H1 (cell line): ENCODE measurements at places on chromosomes 1 and 21.

DNA sequence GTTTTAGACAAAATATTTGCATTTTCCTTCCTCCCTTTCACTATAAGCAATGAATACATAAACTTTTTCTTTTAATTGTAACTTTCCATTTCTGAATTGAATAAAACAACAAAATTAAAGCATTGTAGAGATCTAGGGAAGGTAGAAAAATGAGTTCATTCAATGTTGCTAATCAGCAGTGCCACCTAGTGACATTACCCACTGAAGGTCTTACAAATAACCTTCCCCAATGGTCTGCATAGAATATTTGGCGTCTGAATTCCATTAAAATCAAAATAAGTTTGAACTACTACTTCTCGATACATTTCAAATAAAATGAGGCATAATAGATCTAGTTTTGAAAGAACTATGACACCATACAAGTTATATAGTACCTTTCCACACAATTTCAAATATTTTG is 19.6 kb downstream of the FH start:
- DNase-seq, result no peak

DNA sequence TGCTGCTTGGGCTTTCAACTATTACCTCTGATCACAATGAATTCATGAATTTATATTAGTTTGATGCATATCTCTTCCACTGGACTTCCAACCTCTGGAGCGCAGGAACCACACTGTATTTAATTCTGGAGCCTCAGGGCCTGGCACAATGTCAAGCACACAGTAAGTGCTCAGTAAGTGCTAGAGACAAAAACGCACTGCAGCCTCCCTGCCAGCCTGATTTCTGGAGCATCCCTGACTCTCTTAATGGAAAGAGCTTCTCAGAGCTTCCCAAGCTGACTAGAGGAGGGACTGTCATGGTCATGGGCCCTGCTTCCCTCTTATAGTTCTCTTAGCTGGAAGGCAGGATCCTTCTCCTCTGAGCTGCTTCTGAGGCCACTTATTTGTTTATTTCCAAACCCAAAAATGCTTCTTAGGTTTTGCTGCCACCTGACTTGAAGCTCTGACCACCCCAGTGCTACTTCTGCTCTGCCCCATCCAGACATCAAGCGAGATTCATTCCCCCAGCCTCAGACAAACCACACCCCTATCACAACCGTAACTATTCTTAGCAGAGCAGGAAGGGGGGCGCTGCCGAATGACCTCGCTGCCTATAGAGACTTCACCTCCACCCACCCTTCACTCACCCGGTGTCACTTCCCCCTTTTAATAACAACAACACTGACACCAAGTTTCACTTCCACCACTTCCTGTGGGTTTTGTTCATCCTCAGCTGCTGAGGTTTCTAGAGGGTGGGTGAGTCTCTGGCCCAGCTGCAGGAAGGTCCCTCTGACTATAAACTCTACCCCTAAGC is 33.6 kb downstream of the NUAK2 start:
- no peak for DNase-seq

GRCh38 chr1:24071941-24072340 is 40.0 kb downstream of the MYOM3 start:
- no peak for DNase-seq

GRCh38 chr1:25088946-25089345 is 143.4 kb downstream of the SYF2 start:
- DNase-seq, result no peak

DNA sequence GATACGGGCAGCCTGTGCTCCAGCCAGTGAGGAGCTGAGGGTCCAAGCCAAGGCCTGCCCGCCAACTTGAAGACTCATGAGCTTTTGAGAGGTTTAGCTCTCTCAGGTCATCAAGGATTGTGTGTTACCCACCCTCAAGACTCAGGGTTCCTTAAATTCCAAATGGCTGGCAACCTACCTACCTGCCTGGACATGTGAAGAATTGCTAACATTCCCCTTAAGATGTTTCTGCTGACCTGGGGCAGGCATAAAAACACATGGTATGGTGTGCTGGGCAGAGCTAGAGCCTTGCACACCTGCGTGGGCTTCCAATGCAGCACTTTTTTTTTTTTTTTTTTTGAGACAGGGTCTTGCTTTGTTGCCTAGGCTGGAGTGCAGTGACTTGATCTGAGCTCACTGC is 17.2 kb downstream of the PARP1 start:
- DNase-seq, result no peak

- DNase-seq, result no peak
Observed at GRCh38 chr1:237115035-237115434, 73.1 kb downstream of the RYR2 start.

- no peak for DNase-seq
Observed at GRCh38 chr1:226677027-226678020, 61.8 kb downstream of the ITPKB start.

DNA sequence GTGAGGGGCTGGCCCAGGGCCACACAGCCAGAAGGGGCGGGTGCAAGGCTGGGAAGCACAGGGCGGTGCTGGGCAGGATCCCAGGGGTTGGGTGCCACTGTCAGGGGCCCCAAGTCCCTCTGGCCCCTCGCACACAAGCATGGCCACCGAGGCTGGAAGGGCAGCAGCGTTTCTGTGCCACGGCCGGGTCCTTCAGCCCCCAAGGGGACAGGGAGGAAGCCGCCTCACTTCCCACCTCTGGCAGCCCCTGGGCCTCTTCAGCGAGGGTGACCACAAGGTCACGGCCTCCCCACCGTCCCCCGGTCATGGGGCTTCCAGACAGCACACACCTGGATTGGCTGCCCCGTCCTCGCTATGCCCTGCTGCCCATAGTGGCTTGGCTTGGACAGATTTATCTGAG is 77.1 kb upstream of the TTC34 start:
- no peak for DNase-seq

- DNase-seq, result no peak
Observed at GRCh38 chr1:167924102-167924501, 10.2 kb upstream of the ADCY10 start.

DNA sequence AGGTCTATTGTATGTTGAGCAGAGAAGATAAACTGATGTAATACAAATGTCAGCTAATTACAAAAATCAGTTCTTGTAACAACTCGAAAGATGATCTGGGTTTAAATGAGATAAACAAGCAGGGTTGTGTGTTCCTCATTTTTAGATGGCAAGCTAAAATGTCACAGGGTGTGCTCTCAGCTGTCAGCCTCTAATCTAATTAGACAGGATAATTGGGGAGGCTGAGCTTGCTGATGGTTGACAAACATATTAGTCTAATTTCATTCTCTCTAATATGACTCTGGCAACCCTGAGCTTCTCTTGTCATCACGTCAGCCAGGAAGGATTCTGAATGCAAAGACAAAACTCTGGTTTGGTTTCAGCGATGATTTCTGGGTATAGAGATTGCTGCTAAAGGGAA is 335.3 kb upstream of the KAZN start:
- no peak for DNase-seq

GRCh38 chr1:154777781-154778180 is 92.3 kb downstream of the KCNN3 start:
- no peak for DNase-seq

DNA sequence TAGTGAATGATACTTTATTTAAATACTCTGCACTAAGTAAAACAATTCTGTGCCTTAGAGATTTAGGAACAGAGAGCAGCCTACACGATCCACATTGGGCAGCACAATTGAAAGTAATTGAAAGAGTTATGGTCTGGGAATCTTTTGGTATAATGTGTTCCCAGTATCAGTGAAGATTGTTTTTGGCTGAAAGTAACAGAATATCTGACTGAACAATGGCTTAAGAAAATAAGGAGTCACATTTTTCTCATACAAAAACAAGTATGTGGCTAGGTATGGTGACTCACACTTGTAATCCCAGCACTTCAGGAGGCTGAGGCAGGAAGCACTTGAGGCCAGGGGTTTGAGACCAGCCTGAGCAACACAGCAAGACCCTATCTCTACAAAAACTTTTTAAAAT is 306.2 kb downstream of the NFIA start:
- no peak for DNase-seq

- no peak for DNase-seq
Observed at GRCh38 chr1:160109686-160110085, 5.9 kb upstream of the ATP1A2 start.

DNA sequence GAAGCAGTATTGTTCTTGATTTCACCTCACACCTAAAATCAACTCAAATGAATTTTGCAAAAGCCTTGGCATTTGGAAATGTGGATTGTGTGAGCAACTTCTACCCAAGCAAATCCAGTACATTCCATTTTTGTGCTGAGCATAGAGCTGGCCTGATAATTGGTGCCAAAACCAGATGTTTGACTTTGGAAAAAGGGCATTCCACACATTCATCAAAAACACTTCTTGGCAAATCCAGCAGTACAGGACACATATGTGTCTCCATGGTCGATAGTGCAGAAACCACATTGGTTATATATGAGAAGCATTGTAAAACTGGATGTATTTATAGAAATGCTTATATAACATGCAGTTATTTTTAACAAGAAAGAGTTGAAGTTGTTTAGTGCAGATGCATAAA is 210.4 kb downstream of the KCNK2 start:
- no peak for DNase-seq

GRCh38 chr1:31949862-31950261 is 11.7 kb upstream of the PTP4A2 start:
- DNase-seq, result no peak

DNA sequence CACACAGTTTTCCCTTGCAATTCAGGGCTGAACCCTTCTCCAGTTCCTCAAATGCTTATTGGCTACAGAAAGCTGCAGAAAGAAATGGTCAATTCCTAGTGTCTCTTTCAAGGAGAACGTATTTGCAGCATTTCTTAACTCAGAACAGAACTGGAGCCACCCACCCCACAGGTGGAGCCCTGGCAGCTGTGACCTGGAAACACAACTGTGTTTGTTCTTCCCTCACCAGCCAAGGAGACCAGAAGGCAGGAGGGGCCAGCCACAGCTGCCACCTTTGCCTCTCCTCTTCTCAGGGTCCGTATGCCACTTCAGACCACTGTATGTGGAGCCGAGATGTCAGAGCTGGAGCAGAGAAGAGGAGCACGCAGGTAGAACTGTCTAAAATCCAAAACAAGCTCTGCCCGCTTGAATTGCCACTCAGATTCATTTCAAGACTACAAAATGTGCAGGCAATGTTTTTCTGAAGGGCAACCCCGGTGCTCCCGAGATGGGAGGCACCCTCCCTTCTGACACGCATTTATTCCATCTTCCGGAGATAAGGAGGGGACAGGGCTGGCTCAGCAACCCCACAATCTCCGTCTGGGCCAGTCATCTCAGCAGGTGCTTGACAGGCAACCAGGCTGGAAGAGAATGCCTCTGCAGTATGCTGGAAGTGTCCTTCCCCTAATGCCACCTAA is 16.7 kb downstream of the CD247 start:
- peak; percentile 42 for DNase-seq

GRCh38 chr1:67824766-67825165 is 8.5 kb downstream of the GNG12 start:
- DNase-seq, result no peak

DNA sequence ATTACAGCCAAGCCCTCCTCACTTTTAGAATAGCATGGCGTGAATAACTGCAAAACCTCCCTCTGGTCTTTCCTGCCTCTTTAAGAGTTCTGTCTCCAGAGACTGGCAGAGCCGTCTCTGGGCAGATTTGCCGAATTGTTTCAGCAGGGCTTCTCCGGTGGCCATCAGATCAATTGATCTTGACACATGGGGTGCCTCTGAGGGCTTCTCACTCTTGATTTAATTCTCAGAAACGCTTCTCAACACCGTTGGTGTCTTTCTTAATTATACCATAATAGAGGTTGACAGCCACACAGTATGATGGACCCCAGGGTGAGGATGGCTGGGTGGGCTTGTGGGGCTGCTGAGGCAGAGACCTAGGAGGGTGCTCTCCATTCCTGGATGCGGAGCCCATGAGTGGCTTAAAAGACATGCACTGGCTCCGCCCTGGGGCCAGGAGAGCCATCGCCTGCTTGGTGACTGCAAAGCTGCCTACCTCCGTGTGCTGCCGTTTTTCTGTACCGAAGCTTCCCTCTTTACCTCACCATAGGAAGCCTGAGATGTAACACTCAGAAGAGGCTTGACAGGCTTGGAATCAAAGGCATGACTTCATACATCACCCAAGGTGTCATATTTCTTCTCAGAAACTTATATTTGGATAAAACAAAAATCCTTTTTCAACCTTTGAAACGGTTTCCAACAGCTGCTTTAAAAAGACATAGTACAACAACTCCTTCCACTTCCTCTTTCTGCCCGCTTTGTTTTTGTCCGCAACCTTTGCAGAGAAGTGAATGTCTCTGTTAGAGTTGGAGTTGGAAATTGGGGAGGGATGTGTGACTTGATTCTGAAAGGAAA is 82.9 kb downstream of the GALNT2 start:
- DNase-seq, result no peak

GRCh38 chr21:27448960-27449359 is 482.1 kb upstream of the ADAMTS5 start:
- DNase-seq, result no peak

- no peak for DNase-seq
Observed at GRCh38 chr1:184197831-184198230, 146.3 kb downstream of the TSEN15 start.

DNA sequence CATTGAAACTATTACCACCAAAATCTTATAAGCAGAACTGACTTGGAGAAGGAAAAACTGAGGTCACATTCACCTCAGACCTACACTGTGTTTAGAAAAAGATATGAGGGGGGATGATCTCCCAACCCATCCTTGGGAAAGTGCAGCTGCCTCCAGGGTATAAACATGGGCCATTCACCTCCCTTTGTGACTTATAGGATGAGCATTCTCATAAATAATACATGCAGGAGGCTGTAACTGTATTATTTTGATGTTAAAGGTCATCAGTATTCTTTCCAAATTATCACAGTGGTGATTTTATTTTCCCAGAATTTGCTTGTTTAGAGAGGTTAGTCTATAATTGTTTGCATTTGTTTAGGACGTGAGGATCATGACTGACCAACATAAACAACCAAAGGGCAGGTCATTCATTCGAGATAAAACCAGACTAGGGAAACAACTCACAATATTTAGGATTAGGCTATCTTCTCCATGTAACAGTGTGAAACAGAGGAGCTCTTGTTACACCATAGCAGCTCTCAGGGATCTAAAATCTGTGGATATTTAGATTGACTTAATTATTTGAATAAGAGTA is 109.2 kb upstream of the NR5A2 start:
- no peak for DNase-seq

GRCh38 chr21:14092834-14093560 is 117.8 kb downstream of the LIPI start:
- DNase-seq, result no peak

GRCh38 chr21:26005464-26005863 is 165.1 kb downstream of the APP start:
- no peak for DNase-seq

DNA sequence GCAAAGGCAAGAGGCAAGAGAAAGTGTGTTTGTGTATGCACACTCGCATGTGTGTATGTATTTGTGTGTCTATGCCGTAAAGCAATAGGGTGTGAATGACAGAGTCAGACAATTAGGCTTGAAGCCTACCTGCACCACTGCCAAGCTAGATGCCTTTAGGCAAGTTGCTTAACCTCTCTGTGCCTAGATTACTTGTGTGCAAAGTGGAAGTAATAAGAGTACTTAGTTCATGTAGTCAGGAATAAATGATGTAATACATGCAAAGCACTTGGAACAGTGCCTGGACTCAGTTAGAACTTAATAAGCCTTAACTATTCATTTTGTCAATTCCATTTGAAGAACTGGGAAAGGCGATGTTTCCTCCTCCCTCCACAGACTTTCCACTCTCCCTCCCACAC is 31.7 kb downstream of the LAMB3 start:
- DNase-seq, result no peak
